ENCODE measurements at places on chromosomes 5 and 9.

- DNase-seq, result peak; percentile 45
These were observed 53.3 kb upstream of the ARL15 start for GRCh38 chr5:54363669-54364068.

GRCh38 chr5:127985811-127986325 is 97.7 kb upstream of the SLC12A2 start:
- DNase-seq, result no peak

DNA sequence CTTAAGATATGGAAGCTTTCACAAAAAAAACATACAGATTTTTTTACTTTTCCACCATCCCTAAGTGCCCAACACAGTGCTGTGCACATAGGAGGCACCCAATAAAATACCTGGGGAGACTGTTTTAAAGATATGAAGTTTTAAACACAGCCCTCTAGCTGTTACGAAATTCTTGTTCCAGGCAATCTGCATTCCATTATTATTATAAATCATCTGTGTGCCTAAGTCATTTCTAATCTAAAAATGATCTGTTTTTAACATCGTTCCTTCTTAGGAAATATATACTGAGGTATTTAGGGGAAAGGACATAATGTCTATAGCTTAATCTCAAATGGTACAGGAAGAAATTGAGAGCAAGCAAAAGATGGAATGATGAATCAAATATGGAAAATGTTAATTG is 32.7 kb upstream of the ISCA1 start:
- no peak for DNase-seq

DNA sequence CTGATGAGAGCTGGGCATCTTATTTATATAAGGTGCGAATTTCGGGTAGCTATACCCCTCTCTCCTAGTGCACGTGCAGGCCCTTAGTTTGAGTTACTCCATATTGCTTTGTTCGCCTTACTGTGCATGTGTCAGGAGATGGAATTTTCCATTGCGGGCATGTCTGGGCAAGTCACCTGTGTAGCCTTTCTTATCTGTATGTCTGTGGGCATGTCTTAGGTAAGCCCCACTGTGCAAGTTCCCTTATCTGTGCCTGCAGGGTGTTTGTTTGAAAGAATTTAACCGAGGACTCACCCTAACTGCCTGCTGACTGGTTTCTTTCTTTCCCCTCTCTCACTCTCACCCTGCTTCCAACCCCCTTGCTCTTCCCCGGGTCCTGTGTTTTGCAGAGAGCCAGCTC is 140.7 kb upstream of the RANBP3L start:
- no peak for DNase-seq

DNA sequence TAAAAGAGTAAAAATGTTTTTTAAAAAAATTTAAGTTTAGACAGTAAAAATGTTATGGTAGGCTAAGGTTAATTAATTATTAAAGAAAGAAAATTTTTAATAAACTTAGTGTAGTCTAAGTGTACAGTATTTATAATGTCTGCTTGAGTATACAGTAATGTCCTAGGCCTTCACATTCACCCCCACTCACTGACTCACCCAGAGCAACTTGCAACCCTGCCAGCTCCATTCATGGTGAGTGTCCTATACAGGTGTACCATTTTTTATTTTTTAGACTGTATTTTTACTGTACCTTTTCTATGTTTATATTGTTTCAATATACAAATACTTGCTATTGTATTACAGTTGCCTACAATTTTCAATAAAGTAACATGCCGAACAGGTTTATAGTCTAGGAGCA is 234.1 kb downstream of the AUH start:
- DNase-seq, result no peak

DNA sequence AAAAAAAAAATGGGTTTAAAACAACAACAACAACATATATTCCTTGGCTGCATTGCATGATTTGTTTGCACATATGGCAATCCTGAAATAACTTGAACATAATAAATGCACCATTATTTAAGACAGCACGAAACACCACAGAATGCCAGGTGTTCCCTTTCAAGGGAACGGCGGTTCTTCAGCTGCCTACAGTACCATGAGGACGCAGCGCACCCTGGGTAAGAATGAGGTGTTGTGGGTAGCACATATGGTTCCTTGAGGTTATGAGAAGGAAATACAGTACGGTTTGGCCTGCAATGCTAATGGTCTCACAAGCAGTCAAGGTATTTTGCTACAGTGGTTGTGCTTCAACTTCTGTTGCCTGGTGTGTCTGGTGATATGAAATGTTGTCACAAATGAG is 174.8 kb downstream of the SLC12A2 start:
- DNase-seq, result no peak

DNA sequence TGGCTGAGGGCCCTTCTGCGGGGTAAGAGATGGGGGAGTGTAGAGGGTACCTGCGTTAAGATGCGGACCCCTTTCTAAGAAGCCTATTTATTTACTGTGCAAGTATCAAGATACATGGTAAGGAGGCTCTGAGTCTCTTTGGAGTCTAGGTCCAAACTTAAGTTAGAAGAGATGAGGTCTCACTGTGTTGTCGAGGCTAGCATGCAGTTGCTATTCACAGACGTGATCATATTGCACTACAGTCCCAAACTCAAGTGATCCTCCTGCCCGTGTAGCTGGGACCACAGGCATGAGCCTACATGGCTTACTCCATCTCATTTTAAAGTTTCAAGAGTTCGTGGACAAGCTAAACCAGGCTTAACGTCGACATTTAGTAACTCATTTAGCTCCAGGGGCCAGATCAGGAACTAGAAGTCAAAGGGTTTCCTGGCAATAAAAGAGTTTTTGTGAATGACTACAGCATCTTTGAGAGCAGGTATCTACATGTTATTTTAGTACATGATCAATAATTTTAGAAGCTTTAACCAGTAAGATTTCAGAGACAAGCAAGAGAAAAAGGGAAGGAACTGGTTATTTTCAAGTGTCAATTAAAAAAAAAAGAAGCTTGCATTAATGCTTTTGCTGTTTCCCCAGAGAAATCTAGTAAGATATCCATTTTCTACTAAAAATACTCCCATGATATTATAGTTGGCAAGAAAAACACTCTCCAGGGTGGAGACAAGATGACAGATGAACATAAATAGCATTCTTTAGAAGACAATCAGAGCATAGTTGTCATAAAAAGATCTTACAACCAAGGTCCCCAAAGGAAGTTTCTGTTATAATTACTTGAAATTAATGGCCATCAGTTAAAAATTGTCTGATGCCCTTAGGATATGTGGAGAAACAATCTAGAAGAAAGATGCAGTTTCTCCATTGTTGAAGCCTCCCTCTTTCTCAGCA is 141.3 kb downstream of the SCAMP1 start:
- DNase-seq, result peak; percentile 70

- DNase-seq, result no peak
These were observed 664 bp upstream of the ARSB start for GRCh38 chr5:78985725-78986223.

GRCh38 chr9:101478444-101478843 is 42.9 kb upstream of the ALDOB start:
- DNase-seq, result no peak

DNA sequence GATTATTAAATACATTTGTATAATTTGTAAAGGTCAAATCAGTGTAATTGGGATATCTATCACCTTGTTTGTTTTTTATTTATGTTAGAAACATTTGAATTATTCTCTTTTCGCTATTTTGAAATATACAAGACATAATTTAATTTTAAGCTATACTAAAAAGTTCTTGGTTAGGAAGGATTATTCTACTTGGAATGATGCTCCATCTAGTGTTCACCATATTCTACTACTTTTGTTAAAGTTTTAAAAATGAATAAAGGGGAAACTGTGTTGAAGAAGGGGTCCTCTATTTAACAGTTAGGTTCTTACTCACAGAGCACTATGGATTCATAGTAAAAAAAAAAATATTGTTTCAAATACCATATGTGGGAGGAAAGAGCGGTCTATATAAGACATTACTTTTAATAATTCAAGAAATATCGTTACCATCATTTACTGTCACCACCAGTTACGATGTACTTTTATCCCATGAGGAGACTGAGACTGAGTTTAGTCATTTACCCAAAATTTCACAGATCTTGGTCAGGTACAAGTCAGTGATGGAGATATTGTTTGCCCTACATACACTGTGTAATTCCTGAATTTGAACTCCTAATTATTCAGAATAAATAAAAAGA is 6.3 kb upstream of the STOM start:
- no peak for DNase-seq

All from GM04504 (cell line).